ENCODE measurements at places on chromosomes 12 and 14.

- DNase-seq, result no peak
These were observed 44.2 kb downstream of the TMX1 start for GRCh38 chr14:51284241-51284640.

DNA sequence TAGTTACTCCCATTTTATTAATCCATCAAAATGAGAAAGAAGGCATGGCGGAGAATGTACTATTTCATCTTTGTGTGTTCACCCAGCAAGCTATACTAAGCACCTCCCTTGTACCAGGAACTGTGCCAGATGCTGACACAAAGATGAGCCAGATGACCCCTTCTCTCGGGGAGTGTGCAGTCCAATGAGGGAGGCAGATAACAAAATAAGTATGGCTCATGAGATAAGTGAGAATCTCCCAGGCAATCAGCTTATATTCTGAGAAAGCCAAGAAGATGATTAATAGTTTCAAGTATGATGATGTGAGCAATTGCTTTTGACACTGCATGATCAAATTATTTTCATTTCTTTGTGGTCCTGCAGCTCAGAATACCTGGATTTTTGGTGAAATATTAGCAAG, 1.3 kb upstream of the TMEM233 start:
- DNase-seq, result no peak

DNA sequence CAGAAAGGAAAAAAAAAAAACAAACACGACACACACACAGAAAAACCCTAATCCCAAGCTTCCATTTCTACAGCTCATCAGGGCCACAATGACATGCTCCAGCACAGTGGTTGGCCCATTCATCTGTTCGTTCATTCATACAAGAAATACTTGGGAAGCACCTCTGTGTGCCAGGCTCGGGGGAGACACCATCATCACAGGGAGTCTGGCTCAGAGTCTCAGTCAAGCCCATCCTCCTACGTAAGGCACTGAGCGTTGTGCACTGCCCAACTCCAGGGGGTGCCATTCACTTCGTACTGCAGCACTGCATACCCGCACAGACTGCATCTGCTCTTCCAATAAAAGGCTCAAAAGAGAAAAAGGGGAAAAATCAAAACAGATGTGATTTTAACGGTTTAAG, 15.3 kb downstream of the VPS37B start:
- no peak for DNase-seq

- peak; percentile 9 for DNase-seq
These were observed 1086.5 kb downstream of the SLC6A15 start for GRCh38 chr12:83826112-83826511.

DNA sequence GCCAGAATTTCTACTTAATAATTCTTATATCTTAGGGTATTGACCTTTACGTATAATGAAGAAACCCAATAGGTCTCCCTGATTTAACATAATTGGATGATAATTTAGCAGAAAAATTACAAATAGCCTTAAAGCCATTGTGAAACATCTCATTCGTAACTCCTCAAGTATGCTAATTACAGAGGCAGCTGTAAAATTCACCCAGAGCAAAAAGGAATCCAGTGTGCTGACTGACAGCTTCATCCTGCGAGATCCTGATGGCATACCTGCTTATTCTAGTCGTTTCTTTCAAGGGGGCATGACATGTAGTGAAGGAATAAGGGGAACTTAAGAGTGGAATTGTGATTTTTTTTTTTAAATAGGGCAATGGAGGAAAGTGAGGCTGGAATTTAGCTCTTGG, 291.5 kb downstream of the FUT8 start:
- DNase-seq, result no peak

DNA sequence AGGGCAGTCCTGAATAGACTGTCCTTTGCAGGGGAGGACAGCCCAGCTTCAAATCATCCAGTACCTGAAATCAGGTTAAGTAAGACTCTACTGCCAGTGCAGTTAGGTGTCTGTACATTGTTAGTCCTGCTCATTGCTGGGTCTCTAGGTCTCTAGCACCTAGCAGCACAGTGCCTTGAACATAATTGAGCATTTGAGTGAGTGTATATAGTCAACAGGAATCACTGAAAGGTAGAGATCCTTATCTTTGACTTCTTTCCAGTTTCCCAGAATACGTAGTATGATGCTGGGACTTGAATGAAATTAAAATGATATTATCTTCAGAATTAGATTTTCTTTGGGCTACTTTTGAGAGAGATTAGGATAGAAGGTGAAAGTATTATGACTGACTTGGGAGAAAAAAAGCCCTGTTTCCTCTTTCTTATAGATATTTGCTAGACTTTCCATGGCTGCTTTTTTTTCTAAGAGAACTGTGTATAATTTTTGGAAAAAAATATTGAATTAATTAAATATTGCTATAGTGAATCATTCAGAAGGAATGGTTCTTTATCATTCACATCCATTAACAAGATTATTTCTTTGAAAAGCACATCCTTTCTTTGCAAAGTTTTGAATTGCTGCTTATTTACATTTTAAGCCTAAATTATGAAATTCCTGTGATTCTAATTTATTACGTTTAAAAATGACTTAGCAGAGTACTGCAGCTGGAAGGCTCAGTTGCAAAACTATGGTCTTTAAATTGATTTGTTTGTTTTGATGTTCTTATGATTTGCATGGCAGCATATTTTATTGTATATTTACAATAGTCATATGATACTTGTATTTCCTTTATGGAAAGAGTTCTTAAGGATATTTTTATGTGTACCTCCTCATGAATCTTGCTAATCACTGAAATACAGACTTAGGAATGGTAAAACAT, 51.6 kb downstream of the PPP4R4 start:
- DNase-seq, result no peak

Measured in stimulated activated CD4-positive, alpha-beta T cell treated with anti-CD3 and anti-CD28 coated beads, TNF-alpha, amount 100 ng/mL, for 48 hours (primary cell).